ENCODE measurements at places on chromosomes 16 and 17.

GRCh38 chr17:81397314-81398175 lies 2.3 kb downstream of the BAHCC1 start:
- no peak for DNase-seq

GRCh38 chr16:75230471-75231110 lies 11.8 kb downstream of the CTRB1 start:
- no peak for DNase-seq

DNA sequence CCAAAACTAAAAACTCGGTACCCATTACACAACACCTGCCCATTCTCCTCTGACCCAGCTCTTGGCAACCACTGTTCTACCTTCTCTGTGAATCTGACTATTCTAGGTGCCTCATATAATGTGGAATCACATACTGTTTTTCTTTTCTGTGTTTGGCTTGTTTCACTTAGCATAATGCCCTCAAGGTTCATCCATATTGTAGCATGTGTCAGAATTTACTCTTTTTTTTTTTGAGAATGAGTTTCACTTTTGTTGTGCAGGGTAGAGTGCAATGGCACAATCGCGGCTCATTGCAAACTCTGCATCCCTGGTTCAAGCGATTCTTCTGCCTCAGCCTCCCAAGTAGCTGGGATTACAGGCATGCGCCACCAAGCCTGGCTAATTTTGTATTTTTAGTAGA lies 59.5 kb upstream of the RBL2 start:
- no peak for DNase-seq

DNA sequence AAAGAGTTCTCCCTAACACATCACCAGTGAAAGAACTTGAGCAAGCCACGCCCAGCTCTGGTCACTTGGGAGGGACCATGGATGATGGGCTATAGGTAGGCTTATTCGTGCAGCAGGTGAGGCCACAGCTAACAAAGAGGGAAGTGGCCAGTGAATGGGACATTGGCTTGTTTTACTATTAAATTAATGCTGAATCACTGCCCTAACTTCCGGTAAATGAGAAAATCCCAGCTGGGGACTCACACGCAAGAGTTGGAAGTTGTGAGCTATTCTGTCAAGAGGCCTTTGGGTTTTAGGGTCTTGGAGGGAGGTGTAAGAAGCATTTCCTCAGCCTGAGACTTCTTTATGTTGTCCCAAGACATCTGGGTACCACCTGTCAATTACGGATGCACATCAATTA lies 315.3 kb downstream of the XYLT1 start:
- DNase-seq = no peak

DNA sequence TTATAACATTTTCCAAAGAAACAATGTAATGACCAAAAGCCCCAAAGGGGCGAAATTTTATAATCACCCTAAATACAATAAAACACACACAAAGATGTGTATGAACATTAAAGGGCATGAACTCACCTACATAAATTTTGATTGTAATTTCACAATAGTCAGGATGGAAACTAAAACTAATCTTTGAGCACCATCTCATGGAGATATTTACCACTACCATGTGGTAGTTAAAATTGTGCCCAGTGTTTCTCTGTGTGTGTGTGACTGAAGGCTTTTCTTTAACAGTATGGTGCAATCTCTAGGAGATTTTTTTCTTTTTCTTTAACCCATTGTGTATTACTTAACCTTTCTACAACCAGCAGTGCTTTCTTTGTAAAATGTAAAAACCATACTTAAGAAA lies 19.7 kb upstream of the MEIOC start:
- DNase-seq = no peak

DNA sequence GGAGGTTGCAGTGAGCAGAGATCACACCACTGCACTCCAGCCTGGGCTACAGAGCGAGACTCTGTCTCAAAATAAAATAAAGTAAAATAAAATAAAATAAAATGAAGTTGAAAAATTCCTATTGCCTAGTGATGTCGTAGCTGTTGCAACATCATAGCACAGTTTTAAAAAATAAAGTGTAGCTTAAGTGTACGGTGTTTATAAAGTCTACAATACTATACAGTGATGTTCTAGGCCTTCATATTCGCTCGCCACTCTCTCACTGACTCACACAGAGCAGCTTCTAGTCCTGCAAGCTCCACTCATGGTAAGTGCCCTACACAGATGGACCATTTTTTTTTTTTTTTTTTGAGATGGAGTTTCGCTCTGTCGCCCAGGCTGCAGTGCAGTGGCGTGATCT lies 43.5 kb upstream of the MNT start:
- DNase-seq = no peak

GRCh38 chr16:80580109-80580832 lies 39.5 kb downstream of the DYNLRB2 start:
- peak; percentile 86 for DNase-seq

GRCh38 chr17:27743281-27743885 lies 56.9 kb downstream of the NOS2 start:
- no peak for DNase-seq

DNA sequence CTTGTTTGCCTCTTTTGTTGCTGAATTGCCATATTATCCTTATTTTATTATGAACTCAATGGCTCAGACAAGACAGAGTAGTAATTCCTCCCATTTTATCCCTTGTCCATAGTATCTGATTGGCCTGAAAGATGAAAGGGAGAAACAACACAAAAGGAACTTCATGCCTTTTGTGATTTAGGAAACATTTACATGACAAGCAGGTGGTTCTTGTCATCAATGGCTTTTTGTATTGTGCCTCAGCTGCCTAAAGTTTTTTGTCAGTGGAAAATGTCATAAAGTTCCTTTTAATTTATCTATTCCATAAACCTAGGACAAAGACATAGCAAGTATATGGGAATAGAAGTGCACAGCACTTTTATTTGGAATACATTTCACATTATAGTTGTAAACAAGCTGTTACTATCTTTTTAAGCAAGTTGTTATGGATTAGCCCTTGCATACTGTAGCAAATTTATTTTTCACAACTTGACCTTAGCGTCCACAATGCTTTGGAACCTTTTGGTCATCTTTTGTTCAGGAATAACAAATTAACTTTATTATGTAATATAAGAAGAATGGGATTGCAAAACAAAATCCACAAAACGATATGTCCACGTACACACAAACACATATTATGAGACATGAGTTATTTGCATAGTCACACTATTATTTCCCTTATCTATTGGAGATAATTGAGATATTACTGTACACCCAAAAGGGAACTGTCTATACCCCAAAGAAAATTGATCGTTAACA lies 12.4 kb upstream of the MPHOSPH6 start:
- no peak for DNase-seq

DNA sequence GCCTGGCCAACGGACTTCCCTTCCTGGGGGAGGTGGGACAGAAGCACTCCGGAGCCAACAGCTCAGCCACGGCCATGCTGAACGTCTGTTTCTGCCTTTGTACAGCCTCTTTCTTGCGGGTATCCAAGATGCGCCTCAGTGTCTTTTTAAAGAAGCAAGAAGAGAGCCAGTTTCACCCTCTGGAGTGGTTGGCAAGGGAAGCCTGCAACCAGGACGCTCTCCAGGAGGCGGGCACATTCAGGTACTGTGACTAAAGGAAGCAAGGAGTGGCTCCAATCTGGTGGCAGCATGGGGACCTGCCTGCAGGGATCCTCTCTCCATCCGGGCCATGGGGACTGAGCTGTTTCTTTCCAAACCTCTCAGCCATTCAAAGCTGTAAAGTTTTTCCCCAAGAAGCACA lies 60.6 kb upstream of the ENDOV start:
- no peak for DNase-seq

DNA sequence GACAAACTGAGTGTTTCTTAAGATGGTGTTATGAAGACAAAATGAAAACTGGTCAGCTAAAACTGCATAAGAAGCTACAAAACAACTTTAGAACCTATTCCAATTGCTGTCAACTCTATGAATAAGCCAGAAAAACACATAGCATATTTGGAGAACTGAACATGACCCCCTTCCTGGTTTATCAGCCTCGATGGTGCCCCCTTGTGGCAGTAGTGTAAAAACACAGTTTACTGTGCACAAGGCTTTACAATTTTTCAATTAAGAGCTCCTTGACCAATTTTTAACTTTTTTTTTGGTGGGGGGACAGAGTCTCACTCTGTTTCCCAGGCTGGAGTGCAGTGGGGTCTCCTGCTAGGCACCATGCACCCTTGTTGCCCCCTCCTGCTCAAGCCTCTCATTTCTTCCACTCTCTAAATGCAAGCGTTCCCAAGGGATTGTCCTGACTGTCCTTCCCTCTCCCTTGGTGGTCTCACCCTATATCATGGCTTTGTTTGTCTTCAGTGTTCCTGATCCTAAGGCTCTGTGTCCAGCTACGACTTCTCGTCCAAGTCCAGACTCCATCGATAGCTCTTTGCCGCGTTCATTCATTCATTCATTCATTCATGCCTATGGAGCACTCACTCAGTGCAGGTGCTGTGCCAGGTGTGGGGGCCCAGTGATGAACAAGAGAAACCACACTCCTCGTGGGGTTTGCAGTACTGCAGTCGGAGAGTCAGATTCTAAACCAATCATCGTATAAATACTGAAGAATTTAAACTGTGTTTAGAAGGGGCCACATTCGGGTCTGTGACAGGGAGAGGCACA lies 7.5 kb downstream of the EIF1 start:
- DNase-seq = peak; percentile 79

All from CD4-positive, alpha-beta T cell treated with Interleukin-4 for 4 hours (primary cell).